Activated T-helper 1 cell treated with anti-CD3 and anti-CD28 coated beads, Interleukin-2, amount 50 U/mL, for 16 hours (primary cell): ENCODE measurements at places on chromosomes 16 and 17.

DNA sequence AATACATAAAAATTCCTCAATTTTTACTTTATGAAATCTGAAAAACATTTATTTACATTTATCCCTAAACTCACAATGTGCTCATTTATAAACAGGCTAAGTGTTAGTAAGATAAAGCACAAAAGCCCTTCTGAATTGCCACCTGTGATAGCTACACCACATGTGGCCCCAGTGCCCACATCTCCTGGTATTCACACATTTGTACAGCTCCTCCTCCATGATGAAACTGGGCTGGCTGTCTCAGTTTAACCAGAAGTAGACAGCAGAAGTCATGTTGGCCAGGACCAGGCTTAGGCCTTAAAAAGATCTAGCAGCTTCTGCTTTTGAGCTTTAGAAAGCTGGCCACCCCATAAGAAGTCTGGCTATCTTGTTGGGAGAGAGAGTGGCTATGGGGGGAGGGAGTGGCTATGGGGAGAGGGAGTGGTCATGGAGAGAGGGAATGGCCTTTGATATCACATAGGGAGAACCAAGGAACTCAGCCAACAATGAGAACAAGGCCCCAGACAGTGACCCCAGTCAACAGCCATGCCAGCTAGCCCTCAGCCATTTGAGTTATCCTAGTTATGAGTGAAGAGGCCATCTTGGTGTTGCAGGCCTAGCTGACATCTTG, 47.4 kb downstream of the CEP95 start:
- no peak for DNase-seq

- no peak for DNase-seq
Measured at GRCh38 chr16:20866145-20866772, 33.9 kb downstream of the DCUN1D3 start.

DNA sequence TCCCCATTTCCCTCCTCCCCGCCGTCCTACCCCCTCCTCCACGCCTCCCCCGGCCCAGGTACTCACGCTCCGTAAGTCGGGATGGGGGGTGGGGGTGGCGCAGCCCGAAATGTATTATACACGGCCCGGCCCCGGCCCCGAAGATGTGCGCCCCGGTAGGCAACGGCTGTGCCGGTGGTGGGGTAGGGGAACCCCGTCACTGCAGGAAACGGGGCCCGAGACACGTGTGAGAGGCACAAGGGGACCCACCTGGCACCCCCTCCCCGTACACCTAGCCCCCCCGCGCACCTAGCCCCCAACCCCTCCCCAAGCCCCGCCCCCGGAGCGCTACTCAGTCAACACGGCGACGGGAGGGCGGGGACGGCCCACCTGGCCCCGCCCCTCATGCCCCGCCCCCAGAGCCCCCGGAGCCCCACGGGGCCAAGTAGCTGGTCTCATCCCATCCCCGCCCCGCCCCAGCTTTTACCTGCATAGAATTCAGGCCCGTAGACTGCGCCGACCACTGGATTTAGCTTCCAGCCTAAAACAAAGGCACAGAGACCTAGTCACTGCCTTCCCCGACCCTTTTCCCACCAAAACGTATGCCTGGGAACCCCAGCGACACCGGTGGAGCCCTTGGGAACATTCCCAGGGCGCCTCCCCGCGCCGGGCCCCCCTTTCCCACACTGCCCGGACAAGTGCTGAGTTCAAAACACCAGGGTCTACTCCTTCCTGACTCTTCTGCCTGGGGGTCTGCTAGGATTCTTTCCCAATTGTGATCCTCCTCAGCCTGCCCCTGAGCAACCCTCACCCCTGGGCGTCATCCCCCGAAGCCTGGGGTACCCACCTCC, 22.8 kb downstream of the ENGASE start:
- no peak for DNase-seq

- DNase-seq: no peak
Measured at GRCh38 chr16:10965440-10966061, 21.2 kb downstream of the CLEC16A start.

DNA sequence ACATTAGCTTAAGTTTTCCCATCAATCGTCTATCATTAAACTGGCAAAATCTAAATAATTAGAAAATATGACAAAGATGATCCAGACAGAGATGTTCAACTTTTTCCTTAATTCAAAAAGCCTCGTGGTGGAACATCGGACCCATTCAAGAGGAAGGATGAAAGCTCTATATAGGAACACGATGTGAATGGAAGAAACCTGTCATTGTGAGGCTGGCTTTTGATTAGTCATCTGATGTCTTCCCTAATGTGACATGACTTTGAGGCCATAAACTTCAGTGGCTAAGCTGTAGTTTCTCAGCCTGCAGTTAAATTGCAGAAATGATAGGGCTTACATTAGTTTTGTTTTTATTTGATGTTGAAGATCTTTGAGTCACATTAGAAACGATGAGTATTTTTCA, 1.0 kb downstream of the AMZ2 start:
- DNase-seq: no peak

DNA sequence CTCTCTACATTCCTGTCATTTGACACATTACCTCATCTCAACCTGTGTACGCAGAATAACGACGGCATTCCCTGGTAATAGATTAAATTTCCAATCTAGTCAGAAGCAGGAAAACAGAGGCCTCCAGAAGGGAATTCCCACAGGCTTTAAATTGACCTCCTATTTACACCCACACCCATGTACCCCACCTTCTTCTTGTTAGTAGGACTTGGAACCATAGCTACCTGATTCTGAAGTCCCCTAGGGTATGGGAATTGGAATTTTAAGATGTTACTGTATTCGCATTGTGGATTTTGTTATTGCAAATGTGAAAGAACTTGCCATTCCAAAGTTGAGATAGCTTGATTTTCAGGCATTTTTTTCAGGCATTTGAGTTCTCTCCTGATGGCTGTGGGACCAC, 377.5 kb upstream of the DYNLRB2 start:
- DNase-seq: no peak

DNA sequence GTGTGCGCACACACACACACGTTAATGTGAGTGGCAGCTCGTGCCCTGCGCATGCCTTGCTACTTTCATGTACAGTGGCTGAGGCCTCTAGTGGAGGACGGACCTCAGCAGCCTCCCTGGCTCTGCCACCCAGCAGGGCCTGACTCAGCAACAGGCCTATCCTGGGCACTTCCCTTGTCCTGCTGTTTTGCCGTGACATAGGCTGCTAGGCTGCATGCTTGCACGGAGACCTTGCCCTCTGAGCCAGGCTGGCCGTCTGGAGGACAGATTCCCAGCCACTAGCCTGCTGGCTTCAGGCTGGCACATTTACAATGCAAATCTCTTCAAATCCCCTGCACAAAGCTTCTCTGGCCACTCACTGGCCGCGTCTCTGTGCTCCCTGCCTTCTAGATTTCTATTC, 9.5 kb downstream of the RNF213 start:
- no peak for DNase-seq

DNA sequence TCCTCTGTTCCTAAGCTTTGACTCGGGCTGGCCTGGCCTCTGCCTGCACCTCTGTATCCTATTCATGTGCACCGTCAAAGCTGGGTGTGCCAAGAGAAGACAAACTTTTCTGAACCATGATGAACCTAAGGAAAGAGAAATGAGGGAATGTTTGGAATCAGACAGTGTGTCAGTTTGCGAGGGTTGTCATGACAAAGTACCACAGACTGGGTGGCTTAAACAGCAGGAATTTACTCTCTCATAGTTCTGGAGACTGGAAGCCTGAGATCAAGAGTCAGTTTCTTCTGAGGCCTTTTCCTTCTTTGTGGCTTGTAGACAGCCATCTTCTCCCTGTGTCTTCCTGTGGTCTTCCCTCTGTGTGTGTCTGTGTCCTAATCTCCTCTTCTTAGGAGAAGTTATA, 129.0 kb downstream of the KATNIP start:
- DNase-seq: no peak

GRCh38 chr17:27513849-27514248, 57.6 kb downstream of the KSR1 start:
- DNase-seq: no peak

DNA sequence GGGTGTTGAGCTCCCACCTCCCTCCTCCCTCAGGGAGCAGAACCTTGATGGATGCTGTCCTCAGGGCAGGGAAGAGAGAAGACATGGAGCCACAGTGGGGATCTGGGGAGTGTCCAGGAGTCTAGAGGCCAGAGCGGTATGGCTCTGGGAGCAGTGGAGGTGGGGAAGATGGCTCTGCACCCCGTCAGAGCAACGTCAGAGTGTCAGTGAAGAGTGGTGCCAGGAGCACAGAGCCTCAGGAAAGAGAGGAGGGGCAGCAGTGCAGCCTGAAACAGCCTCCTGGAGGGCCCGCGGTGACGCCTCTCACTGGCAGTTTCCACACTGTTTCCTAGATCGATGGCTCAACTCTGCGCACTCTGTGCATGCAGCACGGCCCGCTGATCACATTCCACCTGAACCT, 23.2 kb upstream of the SLC5A11 start:
- DNase-seq: no peak

DNA sequence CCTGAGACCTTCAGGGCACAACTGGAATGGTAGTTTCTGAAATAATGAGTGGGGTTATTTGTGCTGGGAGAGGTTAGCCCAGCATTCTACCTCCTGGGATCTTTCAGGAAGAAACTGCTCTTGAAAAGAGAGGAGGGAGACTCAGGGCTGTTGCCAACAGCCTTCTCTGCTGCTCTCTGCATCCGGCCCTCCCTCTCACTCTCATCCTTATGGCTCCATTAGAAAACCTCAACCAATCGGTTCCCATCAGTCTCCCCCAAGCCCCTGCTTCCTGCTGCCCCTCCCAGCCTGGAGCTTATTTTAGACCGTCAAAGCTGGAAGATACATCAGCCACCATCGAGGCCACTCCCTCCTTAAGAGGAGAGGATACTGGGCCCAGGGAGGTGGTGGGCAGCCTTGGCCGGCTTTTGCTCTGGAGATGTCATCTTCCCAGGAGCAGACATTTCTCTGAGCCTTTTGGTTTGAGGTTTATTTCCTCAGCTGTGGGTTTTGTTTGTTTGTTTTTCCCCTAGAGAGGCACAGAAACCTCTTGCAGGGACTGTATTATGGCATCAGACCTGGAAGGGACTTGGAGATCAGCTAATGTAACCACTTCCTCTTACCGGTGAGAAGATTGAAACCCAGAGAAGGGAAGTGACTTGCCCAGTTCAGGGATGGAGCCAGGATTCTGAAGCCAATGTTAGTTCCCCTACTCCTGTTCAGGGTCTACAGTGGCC, 2.7 kb downstream of the MPRIP start:
- no peak for DNase-seq

DNA sequence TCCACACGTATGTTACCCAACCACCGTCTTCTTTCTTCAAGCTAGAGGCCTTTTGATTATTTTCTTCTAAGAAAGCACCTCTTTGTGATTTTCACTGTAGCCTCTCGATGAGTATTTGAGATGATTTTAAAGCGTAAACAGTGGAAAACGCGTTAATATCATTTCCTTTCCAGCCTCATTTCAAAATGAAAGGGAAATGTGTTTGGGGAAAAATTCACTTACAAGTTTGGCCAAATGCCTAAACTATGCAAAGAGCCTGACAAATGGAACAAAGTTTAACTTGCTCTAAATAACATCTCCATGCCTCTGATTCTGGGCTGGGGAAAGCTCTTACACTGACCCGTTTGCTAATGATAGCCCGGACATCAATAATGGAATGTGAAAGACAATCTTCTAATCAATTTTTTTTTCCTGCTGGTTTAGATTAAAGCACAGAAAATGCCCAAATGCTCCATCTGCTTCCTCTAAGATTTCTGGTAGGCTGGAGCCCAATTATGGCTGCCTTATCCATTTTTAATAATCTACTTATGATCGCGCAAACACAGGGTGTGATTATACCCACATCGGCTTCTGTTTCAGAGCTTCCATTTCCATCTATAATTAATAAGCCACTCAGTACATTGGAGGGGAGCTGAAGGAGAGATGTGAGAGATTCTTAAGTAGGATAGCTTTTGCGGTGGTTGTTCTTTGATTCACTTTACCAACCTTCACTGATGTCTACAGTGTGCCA, 43.5 kb downstream of the HS3ST2 start:
- DNase-seq: no peak

DNA sequence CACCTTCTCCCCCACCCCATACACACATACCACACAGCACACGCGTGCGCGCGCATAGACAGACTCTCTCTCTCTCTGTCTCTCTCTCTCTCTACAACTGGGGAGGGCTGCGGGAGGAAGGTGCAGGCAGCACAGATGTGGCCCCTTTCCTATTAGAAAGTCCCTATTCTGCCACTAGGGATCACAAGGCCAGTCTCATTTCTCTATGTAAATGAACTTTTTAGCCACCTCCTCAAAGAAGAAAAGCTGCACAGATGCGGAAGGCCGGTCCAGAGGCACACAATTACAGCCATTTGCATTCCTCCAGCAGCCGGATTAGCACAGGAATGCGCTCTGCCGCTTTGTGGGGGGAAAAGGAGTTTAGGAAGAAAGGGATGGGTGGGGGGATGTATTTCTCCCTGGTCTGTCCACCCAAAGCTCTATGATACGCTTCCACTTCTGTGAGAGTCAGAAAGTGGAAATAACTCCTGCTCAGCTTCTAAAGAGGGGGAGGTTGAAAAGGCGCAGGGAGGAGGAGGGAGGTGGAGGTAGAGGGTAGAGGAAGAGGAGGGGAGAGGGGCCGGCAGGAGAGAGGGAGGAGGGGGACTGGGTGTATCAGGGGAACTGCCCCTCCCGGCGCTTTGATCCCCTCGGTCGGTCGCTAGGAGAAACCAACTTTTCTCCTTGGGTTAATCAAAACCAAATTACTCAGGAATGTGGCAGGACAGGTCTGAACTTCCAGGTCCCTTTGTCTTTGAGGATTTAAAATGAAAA, 11.7 kb downstream of the ZFHX3 start:
- no peak for DNase-seq
